Endothelial cell (in vitro differentiated cells): ENCODE measurements at places on chromosomes 12 and 14. TPM values are rescaled to one million over a fixed set of nuclear protein-coding genes. Genes with fewer than 3 reads are reported as not detected.

Gene ZDHHC22
- total RNA-seq = 12.0 TPM

Gene IFI27L2
- total RNA-seq = 23.7 TPM

Gene POTEG
- not detected for total RNA-seq

Gene NINJ2
- total RNA-seq = 2.3 TPM

Gene SYNDIG1L
- 1.1 TPM for total RNA-seq

Gene PTGER2
- not detected for total RNA-seq

Gene CELA1
- total RNA-seq = not detected

Gene FKBP11
- total RNA-seq = 16.0 TPM

Gene NGB
- total RNA-seq = not detected

Gene EFS
- 17.8 TPM for total RNA-seq

Gene KRT4
- total RNA-seq = not detected

Gene CMKLR1
- 0.51 TPM for total RNA-seq

Gene HOXC6
- 0.21 TPM for total RNA-seq

Gene GLT1D1
- 0.44 TPM for total RNA-seq

Gene ANO4
- 1.1 TPM for total RNA-seq

Gene ADCY4
- total RNA-seq = 74.6 TPM

Gene OR4L1
- total RNA-seq = not detected

GRCh38 chr12:111424189-111424792 is 18.6 kb downstream of the SH2B3 start:
- DNase-seq = no peak

DNA sequence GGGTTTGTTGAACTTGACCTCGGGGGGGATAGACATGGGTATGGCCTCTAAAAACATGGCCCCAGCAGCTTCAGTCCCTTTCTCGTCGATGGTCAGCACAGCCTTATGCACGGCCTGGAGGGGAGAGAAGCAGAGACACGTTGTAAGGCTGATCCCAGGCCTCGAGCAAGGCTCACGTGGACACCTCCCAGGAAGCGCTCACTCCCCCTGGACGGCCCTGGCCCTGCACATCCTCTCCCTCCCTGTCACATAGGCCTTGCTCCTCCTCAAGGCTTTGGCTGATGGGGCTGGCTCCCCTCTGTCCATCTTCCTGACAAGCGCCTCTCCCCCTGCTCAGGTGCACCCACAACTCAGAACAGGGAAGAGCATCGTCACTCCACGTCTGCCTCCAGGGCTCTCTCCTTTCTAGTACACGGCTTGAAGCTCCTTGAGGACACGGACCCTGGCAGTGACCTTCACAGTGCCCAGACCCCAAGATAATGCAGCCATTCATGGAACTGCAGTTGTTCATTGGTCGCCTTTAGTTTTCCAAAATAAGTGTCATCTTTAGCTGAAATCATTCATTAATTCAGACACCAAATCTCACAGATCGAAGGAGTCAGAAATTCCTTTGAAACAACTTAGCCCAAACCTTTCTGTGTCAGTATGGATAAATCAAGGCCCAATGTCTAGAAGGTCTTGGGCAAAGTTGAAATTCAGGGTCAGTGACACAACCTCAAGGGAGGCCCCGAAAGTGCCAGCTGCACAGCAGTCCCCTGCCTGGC is 9.7 kb downstream of the SERPINA1 start:
- DNase-seq = no peak

- DNase-seq = no peak
Measured at GRCh38 chr14:86166541-86166940, 636.6 kb downstream of the FLRT2 start.

DNA sequence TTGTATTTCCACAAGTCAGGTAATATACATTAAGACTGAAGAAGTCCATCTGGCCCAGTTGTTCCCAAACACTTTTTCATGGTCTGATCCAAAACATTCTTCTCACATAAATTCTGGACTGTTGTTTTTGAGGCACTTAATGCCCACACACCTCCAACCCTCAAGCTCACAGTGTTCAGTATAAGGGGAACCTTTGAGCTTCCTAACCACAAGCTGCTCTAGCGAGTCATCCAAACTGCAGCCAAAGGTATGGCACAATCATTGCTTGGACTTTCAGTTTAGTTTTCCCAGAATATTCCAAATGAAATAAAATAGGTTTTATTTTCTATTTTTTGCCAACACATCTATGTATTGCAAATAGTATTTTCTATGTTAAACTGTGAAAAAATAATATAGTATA is 103.0 kb downstream of the PUS7L start:
- no peak for DNase-seq

DNA sequence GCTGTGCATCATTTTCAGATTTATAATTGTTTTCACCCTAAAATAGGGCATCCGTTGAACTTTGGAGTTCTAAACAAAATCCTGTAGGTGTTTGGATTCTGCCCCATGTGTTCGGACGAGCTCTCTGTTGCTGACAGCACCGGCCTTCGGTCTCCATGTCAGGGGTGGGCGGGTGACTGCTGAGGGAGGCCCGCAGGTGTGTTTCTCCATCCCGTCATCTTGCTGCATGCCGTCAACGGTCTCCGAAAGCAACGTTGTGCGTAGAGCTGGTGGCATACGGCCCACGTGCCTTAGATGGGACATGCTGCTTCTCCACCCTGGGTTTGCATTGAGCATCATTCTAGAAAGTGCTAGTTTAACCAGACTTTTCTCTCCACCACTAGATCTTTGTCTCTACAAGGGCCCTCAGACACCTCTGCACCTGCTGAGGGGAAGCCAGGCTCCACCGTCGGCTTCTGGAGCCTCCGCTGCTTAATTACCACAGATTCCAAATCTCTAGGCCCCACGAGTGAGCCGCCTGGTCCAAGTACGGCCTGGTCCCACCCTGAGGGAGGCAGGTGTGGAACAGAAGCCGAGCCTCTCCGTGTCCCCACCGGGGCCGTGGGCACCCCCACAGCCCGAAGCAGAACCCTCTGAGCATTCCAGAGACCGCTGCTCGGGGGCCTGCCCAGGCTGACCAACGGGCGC is 15.7 kb upstream of the AMN start:
- DNase-seq = no peak

- no peak for DNase-seq
Measured at GRCh38 chr12:103462675-103463074, 33.1 kb downstream of the C12orf42 start.

DNA sequence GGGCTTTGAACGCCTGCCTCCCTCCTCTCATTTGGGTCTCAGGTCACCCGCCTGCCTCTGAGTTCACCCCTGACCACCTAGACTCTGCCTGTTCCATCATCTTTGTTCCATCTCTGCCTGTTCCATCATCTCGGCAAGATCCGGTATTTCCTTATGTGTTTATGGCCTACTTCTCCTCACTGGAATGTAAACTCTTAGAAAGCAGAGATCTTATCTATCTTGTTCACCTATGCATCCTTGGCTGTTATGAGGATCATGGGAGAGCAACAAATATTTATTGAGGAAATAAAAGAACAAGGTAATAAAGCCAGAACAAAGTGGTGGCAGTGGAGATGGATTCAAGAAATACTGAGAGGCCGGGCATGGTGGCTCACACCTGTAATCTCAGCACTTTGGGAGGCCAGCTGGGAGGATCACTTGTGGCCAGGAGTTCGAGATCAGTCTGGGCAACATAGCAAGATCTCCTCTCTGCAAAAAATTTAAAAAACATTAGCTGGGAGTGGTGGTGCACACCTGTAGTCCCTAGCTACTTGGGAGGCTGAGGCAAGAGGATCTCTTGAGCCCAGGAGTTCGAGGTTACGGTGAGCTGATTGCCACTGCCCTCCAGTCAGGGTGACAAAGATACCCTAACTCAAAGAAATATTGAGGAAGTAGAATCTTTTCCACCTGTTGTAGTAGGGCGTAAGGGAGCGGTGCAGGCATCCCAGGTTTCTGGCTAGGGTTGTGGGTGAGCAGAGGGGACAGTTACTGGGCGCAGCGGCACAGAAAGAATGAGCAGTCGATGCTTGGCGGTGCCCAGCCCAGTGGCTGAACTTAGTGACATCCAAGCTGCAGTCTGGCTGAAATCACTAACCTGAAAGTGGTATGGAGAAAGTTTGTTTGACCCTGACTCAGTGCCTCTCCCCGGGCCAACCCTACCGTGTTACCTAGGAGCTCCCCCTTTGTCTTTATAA is 1.7 kb upstream of the KLC1 start:
- DNase-seq = no peak

GRCh38 chr12:114696443-114697242 is 12.7 kb upstream of the TBX3 start:
- DNase-seq = no peak

GRCh38 chr12:96497855-96498254 is 8.5 kb downstream of the CFAP54 start:
- DNase-seq = no peak

GRCh38 chr12:6950401-6950801 is 755 bp upstream of the PTPN6 start:
- DNase-seq = peak; percentile 41

DNA sequence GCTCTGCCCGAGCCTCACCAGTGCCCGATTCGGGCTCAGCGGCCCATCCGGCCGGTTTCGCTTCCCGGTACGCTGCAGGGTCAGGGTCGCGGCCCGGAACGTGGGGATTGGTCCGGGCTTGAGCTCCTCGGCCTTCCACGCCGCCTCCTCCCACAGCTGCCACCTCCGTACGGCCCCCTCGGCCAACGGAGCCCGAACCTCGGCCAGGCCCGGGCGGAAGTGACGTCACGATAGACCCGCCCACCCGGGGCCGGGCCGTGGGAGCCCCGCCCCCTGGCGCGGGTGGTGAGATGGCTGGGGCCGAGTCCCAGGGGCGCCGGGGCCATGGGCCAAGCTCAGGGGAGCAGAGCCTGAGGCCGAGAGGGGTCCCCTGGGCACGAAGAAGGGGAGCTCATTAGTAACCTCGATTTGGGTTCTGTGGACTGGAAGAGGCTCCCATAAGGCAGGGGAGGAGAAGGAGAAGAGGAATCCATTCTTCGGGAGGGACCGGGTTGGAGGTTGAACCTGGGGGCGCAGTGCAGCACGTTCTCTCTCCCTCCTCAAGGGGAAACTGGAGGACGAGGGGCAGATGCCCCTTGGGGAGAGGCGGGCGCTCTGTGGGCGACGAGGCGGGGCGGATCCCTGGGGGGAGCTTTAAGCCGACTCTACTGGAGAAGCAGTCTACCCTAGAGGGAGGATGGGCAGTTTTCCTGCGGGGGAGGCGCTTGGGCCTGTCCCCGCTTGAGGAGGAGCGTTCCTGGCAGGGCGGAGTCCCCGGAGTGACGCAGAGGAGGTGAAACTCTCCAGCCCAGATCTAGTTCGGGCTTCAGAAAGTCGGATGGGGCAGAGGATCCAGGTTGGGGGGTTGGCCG is at the start of gene MLF2:
MLF2 (minus strand) TSS at position 221 of the 851 bp plus-strand sequence. CDS start 807 bp downstream, outside the sequence.
- peak; percentile 99 for DNase-seq

DNA sequence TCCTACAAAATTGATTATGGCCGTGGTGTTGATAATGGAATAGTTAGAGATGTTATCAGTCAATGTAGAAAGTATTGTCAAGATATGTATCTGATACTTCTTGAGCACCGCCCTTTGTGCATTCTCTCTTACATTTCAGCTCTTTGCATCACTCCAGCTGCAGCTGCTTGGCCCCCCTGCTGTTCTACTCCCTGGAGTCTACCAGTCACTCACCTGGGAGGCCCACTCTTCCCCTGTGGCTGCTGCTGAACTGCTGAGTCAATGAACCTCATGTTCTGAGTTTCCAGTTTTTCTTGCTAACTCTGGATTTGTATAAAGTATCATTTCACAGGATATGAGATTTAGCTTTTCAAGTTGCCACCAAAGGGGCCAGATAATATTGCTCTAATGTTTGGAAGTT is 312.8 kb upstream of the SLC16A7 start:
- no peak for DNase-seq

GRCh38 chr12:6368906-6369525 is 6.3 kb downstream of the SCNN1A start:
- DNase-seq = no peak

GRCh38 chr14:30651937-30652336 is 29.8 kb downstream of the SCFD1 start:
- DNase-seq = no peak

DNA sequence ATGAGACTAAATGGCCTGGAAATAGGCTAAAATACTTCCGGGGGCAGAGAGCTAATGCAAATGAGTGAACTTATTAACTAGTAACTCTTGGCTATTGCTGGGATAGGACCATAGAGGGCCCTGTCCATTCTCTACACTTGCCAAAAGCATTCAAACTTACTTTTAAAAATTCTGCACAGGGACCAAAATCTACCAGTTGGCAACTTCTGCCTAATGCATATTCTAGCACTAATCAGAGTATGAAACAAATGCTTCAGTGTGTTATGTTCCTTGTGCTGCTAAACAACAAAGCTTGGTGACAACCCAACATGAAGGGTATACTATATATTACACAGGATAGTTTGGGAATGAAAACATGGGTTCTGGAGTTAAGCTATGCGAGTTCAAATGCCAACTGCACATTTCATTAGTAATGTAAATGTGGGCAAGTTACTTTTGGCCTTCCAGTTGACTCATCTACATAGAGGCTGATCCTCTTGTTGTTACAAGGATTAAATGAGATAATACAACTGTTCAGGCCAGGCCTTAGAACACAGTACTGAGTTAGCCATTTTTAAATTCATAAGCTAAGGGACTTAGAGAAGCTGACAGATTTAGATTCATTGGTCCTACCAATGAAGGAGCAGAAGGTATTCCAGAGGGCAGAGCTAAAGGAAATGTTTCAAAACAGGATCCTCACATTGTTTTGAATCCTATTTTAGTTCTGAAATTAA is 32.4 kb downstream of the HIGD1C start:
- DNase-seq = no peak

DNA sequence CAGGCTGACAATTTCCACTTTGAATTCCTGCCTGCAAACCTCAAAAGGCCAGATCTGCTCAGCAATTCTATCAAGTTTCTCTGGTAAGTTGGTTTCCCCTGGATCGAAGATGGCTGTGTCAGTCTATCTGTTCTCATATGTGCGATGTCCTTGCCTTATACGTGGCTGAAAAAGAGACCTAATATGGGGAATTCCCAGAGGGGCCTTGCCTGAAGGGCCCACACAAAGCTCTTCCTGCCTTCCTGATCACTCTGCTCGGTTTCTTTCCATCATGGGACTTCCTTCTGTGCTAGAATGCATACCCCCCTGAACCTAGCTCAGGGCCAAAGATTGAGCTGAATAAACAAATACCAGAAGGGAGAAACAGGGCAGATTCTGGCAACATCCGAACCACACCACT is 13.2 kb downstream of the TCL1B start:
- no peak for DNase-seq

GRCh38 chr12:6540181-6540877 is 6.0 kb downstream of the GAPDH start:
- DNase-seq = peak; percentile 53

- DNase-seq = no peak
Measured at GRCh38 chr12:124852911-124853427, 10.7 kb downstream of the SCARB1 start.

DNA sequence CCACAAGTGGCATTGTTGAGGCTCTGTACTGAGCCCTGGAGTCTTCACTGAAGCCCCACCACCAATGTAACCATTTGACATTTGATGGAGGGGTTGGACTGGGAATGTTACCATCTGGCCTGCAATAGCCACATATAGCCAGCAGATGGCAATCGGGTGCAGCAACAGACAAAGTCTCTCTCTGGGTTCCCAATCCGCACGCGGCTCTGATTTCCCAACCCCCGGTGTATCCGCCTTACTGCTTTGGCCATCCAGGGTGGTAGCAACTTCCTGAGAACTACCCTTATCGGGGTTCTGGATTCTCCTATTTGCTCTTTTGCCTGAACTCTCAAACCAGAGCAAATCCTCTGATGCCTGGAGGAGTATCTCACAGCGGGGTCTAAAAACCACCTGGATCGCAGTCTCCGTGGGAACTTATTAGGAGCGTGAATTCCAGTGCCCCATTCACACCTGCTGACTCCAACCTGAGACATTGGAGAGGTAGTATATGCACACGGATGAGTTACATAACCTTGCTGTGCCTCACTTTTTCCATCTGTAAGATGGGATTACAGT is 14.2 kb downstream of the VRTN start:
- DNase-seq = peak; percentile 85

GRCh38 chr12:65823513-65824375 is 539 bp upstream of the HMGA2 start:
- DNase-seq = peak; percentile 56
